RWPE1 (cell line): ENCODE measurements at places on chromosomes 12 and 14.

GRCh38 chr14:101458741-101459550 is 102.3 kb upstream of the DIO3 start:
- no peak for DNase-seq

- DNase-seq: no peak
Observed at GRCh38 chr12:17028348-17028747, 422.4 kb upstream of the LMO3 start.

DNA sequence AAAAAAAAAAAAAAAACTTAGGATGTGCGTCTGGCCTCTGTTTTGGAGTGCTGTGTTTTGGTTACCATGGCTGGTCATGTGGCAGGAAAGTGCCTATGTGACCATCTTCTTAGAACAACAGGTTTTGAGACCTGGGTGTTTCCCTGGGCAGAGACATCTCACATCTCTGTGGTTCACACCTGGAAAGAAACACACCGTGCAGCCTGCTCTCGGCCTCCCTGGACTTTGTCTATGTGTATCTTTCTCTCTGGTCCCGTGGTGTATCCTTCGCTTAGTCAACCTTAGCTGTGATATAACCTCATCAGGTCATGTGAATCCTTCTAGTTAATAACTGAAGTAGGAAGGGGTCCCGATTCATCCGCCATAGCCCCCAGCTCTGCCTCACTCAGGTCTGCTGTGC is 22.6 kb downstream of the ACADS start:
- no peak for DNase-seq

GRCh38 chr14:92105893-92106142 is 564 bp downstream of the ATXN3 start:
- peak; percentile 30 for DNase-seq

- no peak for DNase-seq
Observed at GRCh38 chr12:97899529-97899928, 436.9 kb downstream of the RMST start.

- DNase-seq: no peak
Observed at GRCh38 chr12:113485330-113485729, 13.7 kb upstream of the LHX5 start.

GRCh38 chr14:60621386-60621785 is 27.9 kb downstream of the SIX1 start:
- no peak for DNase-seq

GRCh38 chr12:46490635-46491034 is 118.1 kb upstream of the SLC38A2 start:
- DNase-seq: no peak

DNA sequence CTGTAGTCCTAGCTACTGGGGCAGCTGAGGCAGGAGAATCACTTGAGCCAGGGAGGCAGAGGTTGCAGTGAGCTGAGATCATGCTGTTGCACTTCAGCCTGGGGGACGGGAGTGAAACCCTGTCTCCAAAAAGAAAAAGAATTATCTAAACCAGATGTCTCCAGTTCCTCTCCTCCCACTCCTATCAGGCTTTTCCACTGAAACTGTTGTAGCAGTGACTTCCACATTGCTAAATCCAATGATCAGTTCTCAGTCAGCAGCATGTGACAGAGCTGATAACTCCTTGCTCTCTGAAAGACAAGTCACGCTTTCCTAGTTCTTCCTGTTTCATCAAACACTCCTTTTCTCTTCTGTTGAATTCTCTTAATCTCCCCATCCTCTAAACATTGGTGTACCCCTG is 8.6 kb downstream of the SLC38A6 start:
- no peak for DNase-seq

DNA sequence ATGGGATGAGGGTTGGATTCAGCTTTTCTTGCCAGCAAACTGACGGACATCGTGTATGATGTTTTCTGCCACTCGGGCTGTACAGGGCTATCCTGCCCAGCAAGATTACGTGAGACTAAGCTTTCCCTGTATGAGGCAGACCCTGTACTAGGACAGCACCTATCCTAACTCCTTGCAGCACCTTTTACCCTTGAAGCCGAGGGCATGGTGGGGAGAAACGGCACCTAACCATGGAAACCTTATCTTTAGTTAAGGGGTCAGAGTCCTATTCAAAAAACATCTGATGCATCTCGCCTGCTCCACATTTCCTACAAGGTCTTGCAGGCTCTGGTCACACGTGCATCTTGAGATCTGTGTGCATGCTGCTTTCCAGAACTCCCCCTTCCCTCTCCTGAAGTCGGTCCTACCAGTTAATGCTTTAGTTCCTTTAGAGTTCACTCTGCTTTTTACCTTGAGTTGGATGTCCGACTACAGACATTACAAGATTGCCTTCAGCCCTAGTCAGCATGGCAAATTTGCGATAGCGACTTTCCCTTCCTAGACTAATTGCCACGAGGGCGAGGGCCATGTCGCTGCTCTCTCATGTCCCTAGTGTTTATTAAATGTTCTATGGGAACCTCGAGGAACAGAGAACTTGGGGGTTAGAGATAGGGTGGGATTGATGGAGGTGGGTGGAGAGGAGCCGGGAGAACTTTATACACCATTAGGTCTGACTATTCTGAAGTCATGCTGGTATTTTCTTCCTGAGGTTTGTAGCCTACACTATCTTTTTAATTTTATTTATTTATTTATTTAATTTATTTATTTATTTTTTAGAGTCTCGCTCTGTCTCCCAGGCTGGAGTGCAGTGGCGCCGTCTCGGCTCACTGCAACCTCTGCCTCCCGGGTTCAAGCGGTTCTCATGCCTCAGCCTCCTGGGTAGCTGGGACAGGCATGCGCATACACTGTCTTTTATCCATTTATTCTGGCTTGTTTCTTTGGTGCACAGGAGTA is 6.6 kb downstream of the RAN start:
- no peak for DNase-seq

GRCh38 chr14:102046337-102047278 is 40.2 kb downstream of the HSP90AA1 start:
- DNase-seq: peak; percentile 26

- DNase-seq: no peak
Observed at GRCh38 chr12:22415342-22416309, 81.1 kb upstream of the ST8SIA1 start.

DNA sequence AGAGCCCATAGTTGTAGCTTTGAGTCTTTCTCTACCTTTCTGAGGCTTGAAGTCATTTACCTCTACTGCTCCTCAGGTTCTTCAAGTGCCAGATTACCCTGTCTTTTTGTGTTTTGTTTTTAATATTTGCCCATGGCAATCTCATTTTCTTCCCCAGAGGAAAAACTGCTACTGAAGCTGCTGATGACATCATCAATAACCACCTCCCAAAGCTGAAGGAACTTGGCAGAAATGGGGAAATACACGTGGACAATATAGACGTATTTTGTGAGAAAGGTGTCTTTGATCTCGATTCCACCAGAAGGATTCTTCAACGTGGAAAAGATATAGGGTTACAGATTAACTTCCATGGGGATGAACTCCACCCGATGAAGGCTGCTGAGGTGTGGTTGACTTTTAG is 17.1 kb downstream of the AMDHD1 start:
- no peak for DNase-seq

DNA sequence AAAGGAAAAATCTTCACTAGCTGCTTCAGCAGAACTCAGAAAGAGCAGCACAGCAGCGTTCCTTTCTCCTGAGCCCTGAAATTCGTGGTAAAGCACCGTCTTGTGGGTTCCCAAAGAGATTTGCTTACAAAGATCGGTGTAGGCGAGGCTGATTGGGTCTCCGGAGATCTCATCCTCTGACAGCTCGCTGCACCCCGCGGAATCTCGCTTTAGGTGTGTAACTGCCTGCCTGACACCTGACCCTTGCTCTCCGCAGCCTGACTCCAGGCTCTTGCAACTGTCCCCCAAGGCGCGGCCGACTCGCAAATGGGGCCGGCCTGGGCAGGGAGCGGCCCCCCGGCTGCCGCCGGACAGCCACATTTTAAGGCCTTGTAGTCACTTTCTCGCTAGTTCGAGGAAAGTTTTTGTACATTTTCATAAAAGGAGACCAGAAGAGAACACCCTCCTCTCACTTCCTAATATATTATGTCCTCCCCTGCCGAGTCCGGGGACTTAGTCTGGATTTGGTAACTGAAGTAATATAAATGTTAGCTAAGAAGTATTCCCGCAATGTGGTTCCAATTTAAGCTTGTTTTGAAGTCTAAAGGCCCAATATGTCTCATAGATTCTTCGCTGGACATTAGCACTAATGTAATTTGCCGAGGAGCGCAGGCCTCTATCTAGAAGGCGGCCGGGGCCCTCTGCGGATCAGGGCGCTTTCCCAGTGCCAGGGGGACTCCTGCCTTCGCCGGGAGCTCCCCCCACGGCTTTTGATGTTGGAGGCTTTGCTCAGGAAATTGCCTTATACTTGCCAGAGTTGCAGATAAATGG is 177.3 kb upstream of the CDKN3 start:
- DNase-seq: no peak

DNA sequence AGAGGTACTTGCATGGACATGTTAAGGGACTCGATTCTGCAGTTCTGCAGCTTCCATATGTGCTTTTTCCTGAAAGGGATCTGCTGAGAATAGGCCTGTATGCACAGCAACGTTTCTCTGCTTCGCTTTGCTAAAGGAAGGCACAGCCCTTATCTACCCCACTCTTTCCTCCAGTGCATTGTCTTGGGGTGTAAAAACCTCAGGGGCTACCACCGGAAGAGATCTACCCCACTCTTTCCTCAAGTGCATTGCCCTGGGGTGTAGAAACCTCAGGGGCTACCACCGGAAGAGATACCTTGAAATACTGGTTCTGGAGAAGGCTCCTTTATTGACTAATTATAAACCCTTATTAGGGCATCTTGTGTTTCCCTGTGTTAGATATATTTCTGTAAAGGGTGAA is 52.9 kb downstream of the SEL1L start:
- DNase-seq: no peak

- peak; percentile 78 for DNase-seq
Observed at GRCh38 chr12:54216797-54217661, 28.2 kb upstream of the SMUG1 start.

- DNase-seq: no peak
Observed at GRCh38 chr14:71206123-71206522, 298.9 kb downstream of the PCNX1 start.

- no peak for DNase-seq
Observed at GRCh38 chr12:65462484-65462883, 184.0 kb downstream of the MSRB3 start.

GRCh38 chr12:11884116-11884515 is 186.6 kb upstream of the BCL2L14 start:
- no peak for DNase-seq

GRCh38 chr14:92317511-92317910 is 5.5 kb upstream of the SLC24A4 start:
- no peak for DNase-seq

DNA sequence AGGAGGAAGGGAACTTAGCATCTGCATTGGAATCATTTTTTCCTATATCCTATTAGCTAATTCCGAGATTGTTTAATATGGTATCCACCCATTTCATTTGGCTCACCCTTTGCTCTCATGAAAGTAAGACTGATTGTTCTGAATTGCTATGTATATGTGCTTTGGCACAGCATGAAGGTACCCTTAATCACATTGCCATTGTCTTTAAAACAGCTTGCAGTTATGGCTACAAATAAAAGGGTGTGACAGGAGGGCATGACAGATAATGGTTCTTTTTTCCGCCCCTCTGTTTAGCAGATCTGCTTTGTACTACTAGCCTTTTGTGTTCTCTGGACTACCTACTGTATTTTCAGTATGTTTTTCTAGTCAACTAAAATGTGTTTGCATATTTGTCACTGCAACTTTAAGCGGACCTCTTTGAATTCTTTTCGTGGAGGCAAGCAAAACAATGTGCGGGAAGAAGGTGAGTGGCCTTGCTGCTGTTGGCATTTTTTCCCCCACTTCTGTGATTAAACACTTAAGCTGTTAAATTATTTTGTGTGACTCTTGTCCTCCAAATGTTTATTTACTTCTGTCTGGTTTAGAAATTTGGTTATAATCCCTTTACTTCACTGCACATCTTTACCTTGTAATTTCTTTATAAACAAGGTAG is 35.8 kb downstream of the FBXO34 start:
- DNase-seq: no peak

DNA sequence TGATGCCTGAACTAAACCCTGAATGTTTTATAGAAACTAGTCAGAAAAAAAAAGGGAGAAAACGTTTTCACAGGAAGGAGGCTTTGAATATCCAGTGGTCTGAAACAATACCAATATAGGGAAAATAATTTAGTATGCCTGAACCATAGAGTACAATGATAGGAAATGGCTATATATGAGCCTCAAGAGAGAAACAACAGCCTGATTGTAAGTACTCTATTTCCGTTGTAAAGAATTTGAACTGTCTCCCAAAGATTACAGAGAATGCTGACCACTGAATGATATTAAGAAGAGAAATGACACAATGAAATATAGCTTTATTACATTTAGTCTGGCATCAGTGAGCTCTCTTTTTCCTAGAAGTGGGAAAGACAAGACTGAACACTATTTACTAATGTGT is 5.5 kb upstream of the GABARAPL1 start:
- DNase-seq: no peak

DNA sequence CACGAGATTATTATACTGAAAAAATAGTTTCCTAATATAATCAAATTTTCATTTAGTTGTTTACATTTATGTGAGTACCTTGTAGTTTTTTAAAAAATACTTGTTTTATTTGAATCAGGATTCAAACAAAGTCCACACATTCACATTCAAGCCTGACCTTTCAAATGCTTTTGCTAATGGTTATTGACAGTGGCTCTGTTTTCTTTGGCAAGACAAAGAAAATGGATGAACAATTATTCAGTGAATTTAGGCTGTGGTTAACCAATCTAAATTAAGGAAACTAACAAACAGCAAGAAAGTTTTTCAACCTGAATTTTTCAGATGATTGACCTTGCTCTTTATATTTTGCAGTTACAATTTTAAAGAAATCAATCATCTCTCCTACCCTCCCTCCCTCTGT is 9.7 kb downstream of the SLC4A8 start:
- DNase-seq: no peak

- no peak for DNase-seq
Observed at GRCh38 chr12:52645120-52645761, 6.8 kb downstream of the KRT2 start.

GRCh38 chr14:60348211-60348610 is 99.2 kb downstream of the PPM1A start:
- DNase-seq: no peak

DNA sequence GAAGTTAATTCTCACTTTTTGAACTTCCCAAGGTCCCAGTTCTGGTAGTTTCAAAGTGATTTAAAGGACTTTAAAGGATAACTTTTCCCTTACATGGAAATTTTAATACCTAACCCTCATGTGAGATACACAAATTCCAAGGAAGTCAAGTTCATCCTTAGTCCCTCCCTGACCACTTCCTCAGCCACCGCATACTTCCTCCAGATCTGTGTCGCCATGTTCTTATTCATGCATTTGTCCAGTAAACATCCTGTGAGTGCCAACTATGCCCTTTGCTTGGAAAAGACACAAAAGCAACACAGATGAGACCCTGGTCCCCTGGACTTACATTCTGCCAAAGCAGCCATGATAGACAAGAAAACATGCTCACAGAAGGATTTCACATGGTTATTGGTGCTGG is 206.6 kb downstream of the KSR2 start:
- DNase-seq: no peak
